ENCODE measurements at places on chromosomes 7 and 10. TPM values are rescaled to one million over a fixed set of nuclear protein-coding genes. Genes with fewer than 3 reads are reported as not detected.

Gene NAT16
- not detected for total RNA-seq

Gene CNPY1
- not detected for total RNA-seq

Gene CC2D2B
- 0.79 TPM for total RNA-seq

Gene ABCC2
- total RNA-seq = 1.1 TPM

Gene MXI1
- total RNA-seq = 16.7 TPM

Gene SMURF1
- total RNA-seq = 43.4 TPM

Gene SPDYE6
- not detected for total RNA-seq

Gene AS3MT
- total RNA-seq = 4.7 TPM

Gene SNX10
- 25.7 TPM for total RNA-seq

Gene ZNF503
- 34.2 TPM for total RNA-seq

Gene INMT
- 123 TPM for total RNA-seq

Gene C10orf62
- not detected for total RNA-seq

Gene VWC2
- total RNA-seq = 0.10 TPM

Gene SAMD9
- 13.5 TPM for total RNA-seq

Gene SYNPO2L
- total RNA-seq = 0.42 TPM

Gene GALNT11
- 36.5 TPM for total RNA-seq

Gene PNLIPRP2
- not detected for total RNA-seq

Gene CAPZA2
- 234 TPM for total RNA-seq
